Activated CD4-positive, alpha-beta T cell treated with anti-CD3 and anti-CD28 coated beads, Interleukin-2, amount 50 U/mL, for 16 hours (primary cell): ENCODE measurements at places on chromosomes 3 and 15.
A peak's percentile ranks its signal among the peaks of the same experiment; 100 is the strongest.

DNA sequence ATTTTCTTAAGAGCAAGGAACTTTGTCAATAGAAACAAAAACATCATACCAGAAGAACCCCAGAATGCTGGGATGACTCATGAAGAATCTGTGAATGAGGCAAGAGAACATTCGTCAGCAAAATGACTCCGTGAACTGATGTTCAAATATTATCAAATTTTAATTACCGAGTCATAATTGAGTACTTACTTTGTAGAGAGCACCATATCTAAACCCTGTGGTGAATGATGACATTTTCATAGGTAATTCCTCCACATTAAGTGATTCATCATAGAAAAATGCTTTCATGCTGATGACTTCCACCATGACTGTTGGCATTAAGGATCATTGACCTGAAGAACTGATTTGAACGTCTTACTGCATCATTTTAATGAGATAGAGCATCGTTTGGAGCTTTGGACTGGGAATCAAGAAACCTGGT is 56.3 kb downstream of the PPARG start:
- peak; percentile 24 for DNase-seq

GRCh38 chr3:129121016-129121791 is 400 bp downstream of the RAB43 start:
- no peak for DNase-seq

DNA sequence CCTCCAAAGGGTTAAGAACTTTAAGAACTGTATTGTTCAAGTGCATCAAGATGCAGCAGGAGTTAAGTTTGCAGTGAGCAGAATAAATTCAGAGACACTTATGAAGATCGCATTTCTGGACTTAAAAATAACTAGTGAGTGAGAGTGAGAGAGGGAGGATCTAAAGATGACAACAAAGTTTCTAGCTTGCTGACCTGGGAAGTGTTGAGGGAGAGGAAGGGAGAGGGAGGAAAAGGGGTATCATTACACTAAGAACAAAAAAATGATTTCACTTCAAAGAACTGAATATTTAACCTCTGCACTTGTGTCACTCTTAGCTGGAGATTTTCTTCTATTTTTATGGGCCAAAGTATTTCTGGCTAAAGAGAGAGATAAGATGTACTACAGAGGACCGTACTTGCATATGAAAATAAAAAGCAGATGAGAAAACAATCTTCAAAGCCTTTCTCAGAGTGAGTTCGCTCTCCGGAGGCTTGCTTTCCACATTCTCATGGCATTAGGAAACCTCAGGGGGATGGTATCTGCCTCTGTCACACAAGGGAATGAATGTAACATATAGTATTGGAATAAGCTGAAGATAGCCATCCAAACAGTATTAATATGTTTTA is 91.4 kb upstream of the TJP1 start:
- DNase-seq, result no peak

DNA sequence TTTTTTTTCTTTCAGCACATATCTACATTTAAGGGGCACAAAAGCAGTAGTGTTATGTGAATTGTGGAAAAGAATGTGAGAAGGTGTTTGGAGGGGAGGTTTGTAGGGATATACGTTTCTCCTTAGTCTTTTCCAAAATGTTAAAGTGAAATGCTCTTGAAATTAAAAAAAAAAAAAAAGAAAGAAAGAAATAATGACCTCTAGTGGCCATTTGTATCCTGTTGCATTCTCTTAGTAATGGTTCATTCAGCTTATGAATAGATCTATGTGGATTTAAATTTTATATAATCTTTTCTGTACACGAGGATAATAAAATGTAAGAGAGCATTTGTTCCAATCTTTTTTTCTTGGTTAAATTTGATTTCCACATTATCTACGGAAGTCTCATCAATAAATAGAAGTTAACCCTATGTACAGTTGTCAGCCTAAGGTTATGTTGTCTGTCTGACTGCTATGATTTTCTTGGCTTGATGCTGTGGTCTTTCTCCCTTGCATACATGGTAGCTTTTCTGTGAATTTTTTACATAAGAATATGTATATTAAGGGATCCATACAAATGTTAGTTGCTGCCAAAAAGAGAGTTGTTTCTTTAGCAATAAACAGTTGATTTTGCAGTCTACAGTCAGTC is 1.7 kb downstream of the P2RY13 start:
- no peak for DNase-seq

GRCh38 chr15:28096411-28096669 is 2.8 kb downstream of the OCA2 start:
- no peak for DNase-seq

DNA sequence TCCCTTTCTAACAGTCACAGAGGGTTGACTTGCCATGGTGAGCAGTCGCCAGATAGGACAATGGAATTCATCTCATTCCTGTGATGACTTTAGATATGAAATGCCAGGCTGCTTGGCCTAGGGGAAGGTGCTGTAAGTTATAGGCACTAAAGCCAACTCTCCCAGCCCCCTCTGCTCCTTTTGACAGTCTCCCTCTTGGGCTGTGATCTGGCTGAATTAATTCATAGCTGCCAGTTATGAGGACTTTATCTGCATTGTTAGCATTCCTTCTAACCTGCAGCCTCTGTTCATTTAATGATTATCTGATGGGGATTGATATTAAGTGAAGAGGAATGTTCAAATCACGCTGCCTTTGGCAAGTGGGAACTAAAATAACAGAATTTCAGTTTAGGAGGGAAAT is 427.1 kb upstream of the RASGRP1 start:
- DNase-seq, result no peak

DNA sequence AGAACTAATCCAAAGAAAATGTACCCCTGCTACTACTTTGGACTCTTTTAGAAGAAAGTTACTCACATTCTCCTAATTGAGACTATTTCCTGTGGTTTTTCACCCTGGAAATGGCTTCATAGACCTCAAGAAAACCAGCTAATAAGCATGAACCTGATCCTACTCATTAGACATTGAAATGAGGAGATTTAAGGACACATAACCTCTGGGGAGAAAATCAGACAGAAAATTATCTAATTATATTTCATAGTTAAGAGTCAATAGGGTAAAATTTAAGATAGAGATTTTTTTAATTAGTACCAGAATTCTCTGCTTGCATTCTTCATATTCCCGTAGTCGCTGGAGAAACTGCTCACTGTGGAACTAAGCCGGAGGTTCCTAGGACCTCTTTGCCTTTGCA is 114.6 kb upstream of the ACP3 start:
- DNase-seq, result no peak

DNA sequence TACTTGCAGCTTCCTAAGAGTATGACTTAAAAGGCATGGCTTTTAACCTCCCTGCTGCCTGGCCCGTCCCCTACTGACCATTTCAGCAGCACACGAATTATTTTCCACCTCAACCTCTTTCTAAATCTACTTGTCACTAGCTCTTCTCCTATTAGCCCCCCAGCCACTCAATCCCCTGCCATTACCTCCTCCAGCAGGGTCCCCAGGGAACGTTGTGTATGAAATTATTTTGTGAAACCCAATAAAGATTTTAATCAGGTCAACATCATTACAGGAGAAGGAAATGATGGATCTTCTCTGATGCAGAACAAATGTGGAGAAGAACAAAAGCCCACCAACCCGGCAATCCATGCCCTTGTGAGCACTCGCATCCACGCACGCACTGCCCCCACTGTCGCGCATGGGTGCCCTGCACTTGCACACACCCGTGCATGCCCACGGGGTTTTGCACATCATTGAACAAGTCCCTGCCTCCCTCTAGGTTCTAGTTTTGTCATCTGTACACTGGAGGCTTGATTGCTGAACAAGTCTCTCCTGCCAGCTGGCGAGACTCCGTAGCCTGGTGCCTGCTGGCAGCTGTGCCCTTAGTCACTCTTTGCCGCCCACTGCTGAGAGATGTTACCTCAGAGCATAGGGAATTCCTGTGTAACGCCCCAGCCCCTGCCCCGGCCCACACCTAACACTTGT is 51.6 kb downstream of the LINGO1 start:
- no peak for DNase-seq

DNA sequence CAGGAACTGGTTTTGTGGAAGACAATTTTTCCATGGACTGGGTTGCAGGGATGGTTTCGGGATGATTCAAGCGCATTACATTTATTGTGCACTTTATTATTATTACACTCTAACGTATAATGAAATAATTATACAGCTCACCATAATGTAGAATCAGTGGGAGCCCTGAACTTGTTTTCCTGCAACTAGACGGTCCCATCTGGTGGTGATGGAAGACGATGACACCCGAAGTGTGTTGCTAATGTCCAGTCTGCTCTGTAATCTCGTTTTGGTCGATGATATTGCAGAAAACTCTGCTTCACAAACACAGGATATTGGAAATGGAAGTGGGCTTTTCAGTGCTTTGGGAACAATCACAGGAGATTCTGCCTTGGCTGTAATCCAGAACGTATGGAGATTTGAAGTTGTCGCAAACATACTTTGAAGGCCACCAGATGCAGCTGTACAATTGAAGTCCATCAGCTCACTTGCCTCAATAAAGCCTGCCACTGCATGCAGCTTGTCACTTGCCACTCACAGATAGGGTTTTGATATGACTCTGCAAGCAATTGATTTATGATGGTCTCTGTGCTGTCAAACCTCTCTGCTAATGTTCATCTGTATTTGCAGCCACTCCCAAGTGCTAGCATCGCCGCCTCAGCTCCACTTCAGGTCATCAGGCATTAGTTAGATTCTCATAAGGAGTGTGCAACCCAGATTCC is 141.7 kb downstream of the TJP1 start:
- DNase-seq, result no peak

- no peak for DNase-seq
These were observed 23.2 kb downstream of the SFMBT1 start for GRCh38 chr3:53022647-53023046.

- no peak for DNase-seq
These were observed 104.2 kb downstream of the DGKG start for GRCh38 chr3:186257866-186258265.
